WTC11 (cell line): ENCODE measurements at places on chromosomes 3 and 15. TPM values are rescaled to one million over a fixed set of nuclear protein-coding genes. Genes with fewer than 3 reads are reported as not detected.

C3orf20 gene
- not detected in 3 replicates for total RNA-seq

CCR8 gene
- 0.33 TPM in 1 of 3 replicates, not detected in the others for total RNA-seq

IQCH gene
- total RNA-seq, result 1.9 to 2.0 TPM (median 1.9 TPM) in 3 replicates

SAMMSON gene
- 0.11 to 0.13 TPM (median 0.11 TPM) in 3 replicates for total RNA-seq

DNA sequence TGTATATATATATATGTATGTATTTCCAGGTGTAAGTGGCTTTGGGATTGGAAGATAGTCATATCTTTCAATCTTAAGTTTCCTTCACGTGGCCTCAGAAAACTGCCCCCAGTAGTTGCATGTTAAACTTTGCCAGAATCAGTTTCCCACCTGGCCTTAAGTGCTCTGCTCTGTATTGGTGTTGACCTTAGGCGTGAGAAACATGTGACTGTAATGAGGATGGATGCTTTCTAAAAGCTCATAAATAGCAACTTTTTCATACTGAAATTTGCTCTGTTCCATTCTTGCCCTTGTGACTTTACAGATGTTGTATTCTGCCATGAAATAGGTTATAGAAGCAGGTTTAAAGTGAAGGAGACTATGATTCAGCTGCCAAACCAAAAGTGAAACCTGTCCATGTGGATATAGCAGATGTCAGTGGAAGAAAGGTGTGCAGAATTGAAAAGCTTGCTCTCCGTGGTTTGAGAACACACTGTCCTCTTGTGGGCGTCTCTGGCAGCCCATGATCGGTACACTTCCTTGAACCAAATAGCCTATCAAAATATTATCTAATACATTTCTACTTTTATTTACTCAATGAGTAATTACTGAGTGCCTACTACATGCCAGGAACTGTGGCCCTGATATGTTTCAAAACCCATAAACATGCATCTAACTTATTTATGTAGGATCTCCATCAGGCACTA is 15.8 kb downstream of the SCG5 start:
- DNase-seq, result no peak

DNA sequence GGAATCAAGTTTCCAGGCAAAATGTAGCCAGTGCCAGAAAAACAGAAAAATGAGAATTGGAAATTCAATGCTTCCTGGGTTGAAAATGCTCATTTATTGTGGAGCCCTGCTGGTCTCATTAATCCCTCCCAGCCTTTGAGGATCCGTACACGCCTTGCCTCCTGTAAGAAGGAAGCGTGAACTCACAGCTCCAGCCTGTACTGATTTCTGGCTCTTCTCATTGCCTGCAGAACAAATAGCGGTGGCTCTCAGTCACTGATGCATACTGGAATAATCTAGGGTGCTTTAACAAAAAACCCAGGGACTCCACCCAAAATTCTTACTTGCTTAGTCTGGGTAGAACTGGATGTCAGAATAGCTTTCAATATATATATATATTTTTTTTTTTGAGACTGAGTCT is 29.3 kb upstream of the SLC24A5 start:
- no peak for DNase-seq

DNA sequence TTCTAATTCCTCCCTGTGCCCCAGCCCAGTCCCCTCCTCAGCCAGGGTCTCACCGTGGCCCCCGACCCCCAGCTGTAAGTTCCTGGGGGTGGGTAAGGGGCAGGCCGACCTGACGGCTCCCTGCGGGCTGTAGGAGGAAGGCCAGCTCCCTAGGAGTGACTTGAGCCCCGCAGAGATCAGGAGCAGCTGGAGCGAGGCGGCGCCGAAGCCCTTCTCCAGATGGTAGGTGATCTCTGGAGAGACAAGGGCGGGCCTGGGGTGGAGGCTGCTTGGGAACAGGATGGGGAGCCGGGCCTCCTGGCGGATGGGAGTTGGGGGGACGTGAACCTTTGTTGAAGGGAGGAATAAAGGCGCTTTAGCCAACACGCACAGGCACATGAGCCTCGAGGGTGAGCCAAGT is 4.2 kb downstream of the SLC28A1 start:
- DNase-seq, result no peak

GRCh38 chr3:11601446-11602238 is 42.1 kb downstream of the VGLL4 start:
- DNase-seq, result no peak

DNA sequence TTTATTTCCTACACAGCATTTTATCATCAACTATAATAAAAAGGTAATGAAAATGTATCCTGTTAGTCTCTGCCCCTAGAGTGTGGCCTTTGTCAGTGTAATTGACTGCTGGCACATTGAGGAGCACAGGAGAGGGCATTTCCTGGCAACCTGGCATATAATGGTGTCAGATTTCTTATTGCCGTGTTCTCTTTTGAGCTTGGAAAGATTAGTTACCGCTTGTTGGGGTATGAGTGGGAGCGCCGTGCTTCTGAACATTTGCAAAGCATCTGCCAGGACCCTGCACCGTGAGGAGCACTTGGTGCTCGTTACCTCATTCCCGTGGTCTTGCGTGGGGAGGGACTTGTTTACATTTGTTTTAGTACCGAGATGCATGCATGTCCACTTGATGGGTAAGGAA is 124.4 kb downstream of the PTPRG start:
- DNase-seq, result no peak

DNA sequence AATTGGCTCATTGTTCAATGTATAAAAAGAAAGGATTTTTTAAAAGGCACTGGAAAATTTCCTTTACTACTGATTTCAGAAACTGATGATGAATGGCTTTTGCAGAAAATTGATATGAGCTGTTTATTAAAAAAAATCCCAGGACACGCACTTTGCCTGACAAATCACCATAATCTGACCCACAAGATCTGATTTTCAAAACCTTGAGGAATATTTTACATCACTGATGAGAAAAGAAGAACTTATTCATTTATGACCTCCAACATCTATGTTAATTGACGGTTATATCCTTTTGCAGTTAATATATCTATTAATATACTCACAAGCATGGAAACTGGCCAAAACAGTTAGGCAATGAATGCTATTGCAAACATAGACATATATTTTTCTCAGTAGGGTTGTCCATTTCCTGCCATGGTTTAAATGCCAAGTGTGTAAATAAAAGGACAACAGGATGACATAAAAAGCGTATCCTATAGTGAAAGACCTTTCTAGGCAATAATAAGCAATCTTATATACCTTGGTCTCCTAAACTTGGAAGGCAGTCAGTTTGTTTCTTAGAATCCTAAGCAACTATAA is 109.7 kb upstream of the SLC7A14 start:
- no peak for DNase-seq

- DNase-seq, result no peak
These were observed 91.4 kb downstream of the WWTR1 start for GRCh38 chr3:149566292-149566975.

DNA sequence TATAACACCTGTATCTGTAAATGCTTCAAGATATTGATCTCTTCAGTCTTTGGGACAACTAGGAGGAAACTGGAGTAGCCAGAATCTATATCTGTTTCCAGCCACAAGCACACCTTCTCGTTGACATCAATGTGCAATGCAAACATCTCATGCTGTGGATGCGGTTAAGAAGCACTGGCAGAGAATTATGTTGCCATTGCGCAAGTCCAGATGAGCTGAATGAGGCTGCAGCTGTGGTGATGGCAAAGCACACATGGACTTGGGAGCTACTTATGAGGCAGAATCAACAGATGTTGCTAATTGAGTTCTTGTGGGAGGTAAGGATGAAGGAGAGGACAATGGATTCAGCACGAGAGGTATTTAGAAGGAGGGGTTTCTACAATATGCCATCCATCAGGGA is 90.9 kb downstream of the STRIT1 start:
- no peak for DNase-seq

- no peak for DNase-seq
These were observed 41.6 kb downstream of the IQSEC1 start for GRCh38 chr3:13031621-13032020.

GRCh38 chr3:25635038-25635437 is 29.7 kb downstream of the TOP2B start:
- no peak for DNase-seq

DNA sequence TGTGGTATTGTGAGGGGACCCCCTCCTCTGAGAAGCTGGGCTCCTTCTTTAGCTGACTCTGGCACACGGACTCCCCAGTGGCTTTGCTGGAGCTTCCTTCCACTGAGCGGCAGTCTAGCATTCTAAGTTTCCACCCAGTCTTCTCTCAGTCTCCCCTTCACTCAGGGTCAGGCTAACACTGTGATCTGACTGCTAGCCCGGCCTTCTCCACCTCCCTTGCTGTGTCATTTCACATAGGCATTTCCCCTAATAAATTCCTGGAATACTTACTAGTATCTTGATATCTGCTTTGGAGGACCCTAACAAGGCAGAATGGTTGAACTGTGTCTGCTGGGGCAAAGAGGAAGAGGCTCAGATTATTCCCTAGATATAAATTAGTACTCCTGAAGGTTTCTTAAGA is 106.2 kb upstream of the THBS1 start:
- no peak for DNase-seq

- DNase-seq, result no peak
These were observed 14.3 kb downstream of the SPG21 start for GRCh38 chr15:64975390-64975789.
